ENCODE measurements at places on chromosomes 16 and 17.

- no peak for DNase-seq
Measured at GRCh38 chr16:9996221-9996620, 186.0 kb downstream of the GRIN2A start.

- DNase-seq, result no peak
Measured at GRCh38 chr17:14547556-14547955, 246.7 kb downstream of the HS3ST3B1 start.

DNA sequence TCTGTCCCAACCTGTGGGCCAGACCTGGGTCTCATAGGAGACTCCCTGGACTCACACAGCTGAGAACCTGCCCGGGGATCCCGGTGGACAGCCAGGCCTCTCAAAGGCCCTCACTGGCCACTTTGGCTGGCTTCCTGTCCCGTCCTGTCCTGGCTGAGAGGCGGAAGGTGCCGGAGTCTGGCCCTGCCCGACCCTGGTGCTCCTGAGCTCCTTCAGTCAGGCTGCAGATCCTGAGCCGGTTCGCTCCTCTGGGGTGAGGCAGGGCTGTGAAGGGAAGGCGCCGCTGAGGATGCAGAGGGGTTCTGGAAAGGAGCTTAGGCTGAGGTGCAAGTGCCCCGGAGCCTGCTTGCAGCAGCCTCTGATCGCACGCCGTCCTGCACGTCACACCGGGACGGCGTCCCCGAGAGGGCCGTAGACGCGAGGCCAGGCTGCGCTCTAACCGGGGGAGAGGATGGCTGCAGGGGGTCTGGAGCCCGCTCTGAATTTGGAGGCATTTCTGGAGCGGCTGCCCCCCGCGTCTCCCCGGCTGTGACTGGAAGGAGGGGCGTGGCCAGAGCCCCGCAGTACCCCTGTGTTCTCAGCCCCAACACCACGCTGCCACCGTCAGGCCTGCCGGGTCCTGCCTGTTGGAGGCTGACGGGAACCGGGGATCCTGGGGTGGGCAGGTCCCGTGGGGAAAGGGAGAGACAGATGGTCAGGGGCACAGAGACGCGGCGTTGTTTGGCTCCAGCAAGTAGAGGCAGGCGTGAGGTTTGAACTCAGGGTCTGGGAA is 4.1 kb downstream of the HGS start:
- DNase-seq, result no peak

DNA sequence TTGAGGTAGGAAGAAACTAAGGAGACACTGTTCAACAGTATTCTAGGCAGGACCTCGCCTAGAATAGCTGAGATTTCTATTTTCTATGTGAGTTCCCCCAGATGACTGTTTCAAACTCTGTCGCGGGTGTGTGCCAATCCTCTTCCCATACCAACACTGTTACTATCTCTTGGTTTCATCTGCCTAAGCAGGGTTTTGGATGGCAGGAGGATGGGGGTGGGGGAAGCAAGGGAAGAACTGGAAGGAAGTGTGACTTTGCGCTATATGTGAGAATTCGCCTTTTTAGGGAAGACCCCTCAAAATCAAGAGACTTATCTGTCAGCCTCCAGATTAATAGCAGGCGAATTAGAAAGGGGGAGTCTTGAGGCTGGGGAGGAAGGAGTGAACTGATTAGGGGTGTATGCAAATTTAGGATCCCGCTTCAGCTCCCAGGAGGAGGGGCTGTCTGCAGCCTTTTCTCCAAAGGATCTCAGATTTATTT is 521 bp upstream of the G6PC3 start:
- peak; percentile 20 for DNase-seq

DNA sequence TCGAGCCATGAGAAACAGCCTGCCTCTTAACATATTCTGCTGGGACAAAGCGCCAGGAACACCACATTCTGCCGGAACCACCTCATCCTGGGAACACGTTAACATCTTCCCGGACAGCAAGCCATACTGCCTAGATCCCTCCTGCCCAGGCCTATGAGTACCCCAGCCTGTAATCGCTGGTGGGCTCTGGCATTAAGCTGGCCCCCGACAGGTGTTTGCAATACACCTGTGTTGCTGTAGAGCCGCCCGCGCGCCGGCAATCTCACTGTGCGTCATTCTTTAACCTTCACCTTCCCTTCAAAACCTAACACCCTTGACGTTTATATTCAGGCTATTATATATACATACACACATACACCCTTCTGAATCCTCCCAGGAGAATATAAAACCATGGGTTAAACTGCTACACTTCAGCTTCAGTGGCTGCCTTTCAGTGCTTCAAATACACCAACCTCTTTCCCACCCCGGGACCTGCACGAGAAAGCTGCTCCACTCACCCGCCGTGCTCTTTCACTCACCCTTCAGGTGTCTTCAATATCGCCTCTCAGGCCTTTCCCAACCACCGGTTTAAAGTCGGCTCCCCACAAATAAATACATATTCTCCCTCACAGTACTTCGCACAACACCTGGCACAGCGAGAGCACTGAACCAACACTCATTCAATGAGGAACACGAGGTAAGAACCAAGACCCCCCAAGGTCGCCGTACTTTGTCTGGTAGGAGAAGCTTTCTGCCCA is 1.0 kb upstream of the ENDOV start:
- DNase-seq, result no peak

Measured in activated CD4-positive, alpha-beta T cell treated with anti-CD3 and anti-CD28 coated beads, Interleukin-10, Interleukin-2, amounts not matched to agents 100 ng/mL and 50 ng/mL, durations not matched to agents 16 hours and 8 hours (primary cell).